ENCODE measurements at places on chromosomes 4 and X.

DNA sequence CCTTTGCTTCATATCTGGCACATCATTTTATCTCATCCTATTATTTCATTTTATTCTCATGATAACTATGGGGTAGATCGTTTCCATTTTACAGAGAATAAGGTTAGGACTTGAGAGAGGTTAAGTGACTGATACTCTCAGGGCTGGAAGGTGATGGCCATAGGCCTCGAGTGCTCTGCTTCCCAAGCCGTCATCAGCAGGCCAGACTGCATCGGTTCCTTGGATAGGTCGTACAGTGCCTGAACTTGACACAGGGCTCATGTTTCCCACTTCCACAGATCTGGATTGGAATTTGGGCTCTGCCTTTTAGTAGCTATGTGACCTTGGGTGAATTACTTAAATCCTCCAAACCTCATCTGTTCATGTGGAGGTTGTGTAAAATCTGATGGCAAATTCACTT lies 81.4 kb downstream of the TMEM131L start:
- no peak for DNase-seq

- peak; percentile 82 for DNase-seq
These were observed 692 bp downstream of the SPCS3 start for GRCh38 chr4:176320340-176320975.

GRCh38 chrX:78092296-78092695 lies 11.8 kb upstream of the PGK1 start:
- DNase-seq = no peak

- DNase-seq = no peak
These were observed 131.8 kb upstream of the ENPEP start for GRCh38 chr4:110344165-110344564.

GRCh38 chr4:26731351-26732035 lies 129.1 kb upstream of the STIM2 start:
- DNase-seq = no peak

DNA sequence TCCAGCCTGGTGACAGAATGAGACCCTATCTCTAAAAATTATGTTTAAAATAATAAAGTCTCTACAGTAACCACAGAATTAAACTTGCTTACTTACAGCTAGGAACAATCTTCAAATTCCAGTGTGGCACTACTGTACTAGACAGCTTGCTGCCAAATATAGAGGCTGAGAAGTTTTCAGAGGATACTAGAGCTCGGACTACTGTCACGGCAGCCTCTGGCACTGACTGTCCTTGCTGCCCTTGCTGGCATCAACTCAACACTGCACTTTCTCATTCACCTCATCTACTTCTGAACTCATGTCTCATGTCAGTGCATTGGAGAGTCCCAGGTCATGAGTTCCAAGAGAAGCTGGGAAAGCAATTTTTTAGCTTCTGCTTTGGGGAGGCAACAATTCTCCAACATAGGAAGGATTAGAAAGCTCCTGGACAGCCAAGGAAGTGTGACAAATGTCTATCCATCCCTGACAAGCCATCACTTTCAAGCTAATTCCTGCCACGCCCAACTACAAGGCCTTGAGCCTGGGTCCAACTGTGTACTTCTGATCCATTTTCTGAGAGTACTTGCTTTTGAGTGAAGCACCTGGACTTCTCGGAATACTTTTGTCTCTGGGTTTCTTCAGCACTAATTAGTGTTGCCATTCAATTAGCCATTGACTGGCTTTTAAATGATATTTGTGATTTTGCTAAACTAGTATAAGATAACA lies 98.6 kb upstream of the NR3C2 start:
- no peak for DNase-seq

DNA sequence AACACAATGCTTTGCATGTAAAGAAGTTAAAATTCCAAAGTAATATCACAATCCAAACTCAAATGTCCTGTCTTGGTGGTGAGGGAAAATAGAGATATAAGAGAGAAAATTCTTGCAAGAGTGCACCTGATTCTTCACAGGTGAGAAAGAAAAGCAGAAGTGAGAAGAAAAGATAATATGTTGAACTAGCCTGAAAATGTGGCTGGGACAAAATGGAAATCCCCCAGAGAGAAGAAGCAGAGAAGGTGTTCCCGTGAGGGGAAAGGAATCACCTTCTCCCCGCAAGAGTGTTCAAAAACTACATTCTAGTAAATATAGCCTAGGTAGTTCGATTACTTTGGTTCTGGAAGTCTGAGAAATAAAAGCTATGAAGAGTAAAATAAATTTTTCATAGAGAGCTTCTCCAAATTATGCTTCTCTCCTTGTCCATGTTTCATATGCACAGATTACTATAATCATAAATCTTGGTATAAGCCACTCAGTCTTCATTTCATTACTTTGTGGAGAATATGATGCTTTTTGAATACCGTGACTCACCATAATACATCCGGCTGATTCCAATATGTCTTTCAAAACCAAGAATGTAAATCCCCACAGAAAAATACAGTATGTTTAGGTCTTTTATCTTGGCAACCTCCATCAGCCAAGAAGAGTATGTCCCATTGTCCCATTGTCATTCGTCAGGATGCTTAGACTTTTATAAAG lies 63.1 kb downstream of the COX18 start:
- DNase-seq = no peak

All from stimulated activated CD8-positive, alpha-beta memory T cell treated with anti-CD3 and anti-CD28 coated beads, Interleukin-4, amount 100 ng/mL, for 4 hours (primary cell).